M059J (cell line): ENCODE measurements at places on chromosomes 6 and 20.
A peak's percentile ranks its signal among the peaks of the same experiment; 100 is the strongest.

DNA sequence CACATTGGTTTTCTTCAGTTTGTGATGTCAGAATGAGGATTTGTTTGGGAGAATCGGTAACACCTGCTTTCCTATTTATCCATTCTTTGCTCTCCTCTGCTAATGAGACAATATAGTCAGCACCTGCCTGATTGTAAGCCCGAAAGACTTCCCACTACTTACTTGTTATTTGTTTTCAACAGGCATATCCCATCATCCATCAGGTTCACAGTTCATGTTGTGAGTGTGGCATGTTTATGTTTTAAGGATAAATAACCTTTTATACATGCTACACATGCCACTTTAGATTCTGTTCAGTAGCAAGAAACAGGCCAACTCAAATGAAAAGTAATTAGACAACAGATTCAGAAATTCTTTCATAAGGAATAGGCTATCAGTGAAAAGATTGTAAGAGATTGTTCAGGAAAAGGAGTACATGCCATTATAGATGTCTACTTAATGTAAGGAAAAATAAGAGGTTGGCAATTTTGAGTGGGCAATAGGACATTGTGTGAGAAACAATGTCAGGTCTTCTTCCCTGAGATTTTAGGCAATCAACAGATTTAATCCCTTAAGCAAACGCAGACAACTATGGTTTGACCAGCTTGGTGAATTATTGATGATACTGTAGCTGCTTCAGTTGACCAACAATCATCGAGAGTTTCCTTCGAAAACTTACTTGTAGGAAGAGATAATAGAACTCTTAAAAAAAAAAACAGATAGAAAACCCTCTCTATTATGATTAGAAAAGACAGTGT, 7.9 kb upstream of the GPRC6A start:
- no peak for DNase-seq

- DNase-seq, result no peak
These were observed 42.7 kb downstream of the CD2AP start for GRCh38 chr6:47520282-47520681.

GRCh38 chr6:100117680-100118079, 123.7 kb upstream of the MCHR2 start:
- DNase-seq, result no peak

DNA sequence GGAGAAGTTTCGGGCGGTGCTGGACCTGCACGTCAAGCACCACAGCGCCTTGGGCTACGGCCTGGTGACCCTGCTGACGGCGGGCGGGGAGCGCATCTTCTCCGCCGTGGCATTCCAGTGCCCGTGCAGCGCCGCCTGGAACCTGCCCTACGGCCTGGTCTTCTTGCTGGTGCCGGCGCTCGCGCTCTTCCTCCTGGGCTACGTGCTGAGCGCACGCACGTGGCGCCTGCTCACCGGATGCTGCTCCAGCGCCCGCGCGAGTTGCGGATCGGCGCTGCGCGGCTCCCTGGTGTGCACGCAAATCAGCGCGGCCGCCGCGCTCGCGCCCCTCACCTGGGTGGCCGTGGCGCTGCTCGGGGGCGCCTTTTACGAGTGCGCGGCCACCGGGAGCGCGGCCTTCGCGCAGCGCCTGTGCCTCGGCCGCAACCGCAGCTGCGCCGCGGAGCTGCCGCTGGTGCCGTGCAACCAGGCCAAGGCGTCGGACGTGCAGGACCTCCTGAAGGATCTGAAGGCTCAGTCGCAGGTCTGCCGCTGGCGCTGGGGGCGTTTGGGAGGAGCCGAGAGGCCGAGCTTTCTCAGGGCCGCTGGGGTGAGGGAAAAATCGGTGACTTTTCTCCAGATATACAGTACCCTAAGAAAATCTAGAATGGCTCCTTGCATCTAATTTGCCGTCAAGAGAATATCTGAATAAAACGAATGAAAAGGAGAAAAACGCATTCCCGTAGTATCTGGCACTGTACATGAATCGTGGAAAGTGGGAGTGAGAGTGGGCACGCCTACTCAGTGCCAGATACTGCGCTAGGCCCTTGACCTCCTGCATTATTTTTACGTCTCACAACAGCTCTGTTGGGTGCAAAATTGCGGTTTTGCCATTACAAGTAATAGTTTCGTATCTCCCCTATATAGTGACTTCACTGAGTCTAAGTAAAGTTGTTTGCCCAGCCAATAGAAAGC, 1.0 kb downstream of the CALHM6 start:
- peak; percentile 66 for DNase-seq

- DNase-seq, result peak; percentile 32
These were observed 43.8 kb downstream of the BMP6 start for GRCh38 chr6:7769702-7770101.

DNA sequence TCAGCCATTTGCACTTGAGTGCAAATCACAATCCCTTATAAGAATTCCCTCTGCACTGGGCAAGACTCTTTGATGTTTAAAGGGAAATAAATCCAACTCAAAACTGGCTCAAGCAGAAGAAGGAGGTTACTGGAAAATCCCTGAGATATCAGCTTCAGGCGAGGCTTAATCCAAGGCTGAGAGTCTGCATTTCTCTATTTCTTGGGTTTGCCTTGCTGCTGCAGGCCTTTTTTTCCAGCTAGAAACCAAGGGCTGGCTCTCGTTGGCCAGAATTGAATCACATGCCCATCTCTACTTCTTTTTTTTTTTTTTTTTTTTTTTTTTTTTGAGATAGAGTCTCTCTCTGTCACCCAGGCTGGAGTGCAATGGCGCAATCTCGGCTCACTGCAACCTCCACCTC, 11.7 kb downstream of the HCK start:
- no peak for DNase-seq

- peak; percentile 96 for DNase-seq
These were observed 16.8 kb downstream of the LAMA4 start for GRCh38 chr6:112237595-112237994.

GRCh38 chr20:42549496-42549895, 640.2 kb downstream of the PTPRT start:
- DNase-seq, result no peak

GRCh38 chr6:45472382-45472781, 94.6 kb upstream of the SUPT3H start:
- no peak for DNase-seq

GRCh38 chr20:59724457-59725366, 120.4 kb downstream of the PHACTR3 start:
- no peak for DNase-seq

- no peak for DNase-seq
These were observed 287.5 kb downstream of the LRFN2 start for GRCh38 chr6:40299681-40300080.

DNA sequence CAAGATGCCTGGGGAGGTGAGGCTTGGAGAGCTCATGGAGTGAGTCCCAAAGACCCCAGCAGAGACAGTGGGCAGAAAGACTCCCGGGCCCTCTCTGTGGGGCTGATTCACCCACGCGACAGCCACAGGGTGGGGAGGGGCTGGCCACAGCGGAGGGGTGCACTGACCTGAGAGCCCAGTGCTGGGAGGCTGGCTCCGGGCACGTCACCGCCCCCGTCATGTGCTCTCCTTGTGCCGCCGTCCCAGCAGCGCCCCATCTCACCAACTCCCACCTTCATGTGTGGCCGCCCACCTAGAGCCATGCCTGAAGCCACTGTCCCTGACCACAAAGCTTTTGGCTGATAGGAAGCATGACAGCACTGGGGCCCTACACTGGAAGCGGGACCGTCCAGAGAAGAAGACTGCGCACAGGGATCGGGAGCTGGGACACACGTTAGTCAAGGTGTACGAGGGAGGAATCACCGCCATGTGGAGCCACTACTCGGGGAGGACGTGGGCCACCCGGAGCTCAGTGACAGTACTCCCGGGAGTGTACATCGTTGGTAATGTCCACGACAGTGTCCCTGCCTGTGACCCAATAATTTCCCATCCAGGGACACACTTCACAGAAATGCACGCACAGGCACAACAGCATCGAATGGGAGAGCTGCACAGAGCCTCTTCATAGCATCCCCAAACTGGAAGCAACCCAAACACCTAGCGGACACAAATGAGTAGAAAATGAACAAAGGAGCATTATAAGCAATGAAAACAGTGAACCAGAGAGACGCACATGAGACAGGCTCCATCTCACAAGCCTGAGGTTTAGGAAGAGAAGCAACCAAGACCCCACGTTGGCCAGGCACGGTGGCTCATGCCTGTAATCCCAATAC, 28.4 kb upstream of the FOXC1 start:
- no peak for DNase-seq

DNA sequence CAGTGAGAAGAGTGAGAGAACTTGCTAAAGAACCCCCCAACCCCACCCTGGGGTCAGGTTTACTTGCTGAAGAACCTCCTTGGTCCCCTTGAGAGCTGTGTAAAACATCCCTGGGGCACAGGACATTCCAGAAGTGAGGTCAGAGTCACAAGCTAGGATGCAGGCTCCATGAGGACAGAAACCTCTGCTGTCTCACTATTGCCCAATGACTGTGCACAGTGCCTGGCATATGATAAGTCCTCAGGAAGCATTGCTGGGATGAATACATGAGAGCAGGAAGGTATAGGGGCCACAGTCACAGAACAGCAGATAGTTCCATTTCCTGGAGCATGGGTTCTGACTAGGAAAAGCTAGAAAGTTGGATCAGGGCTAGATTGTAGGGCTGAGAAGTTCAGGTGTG, 18.4 kb downstream of the NT5E start:
- DNase-seq, result peak; percentile 73

DNA sequence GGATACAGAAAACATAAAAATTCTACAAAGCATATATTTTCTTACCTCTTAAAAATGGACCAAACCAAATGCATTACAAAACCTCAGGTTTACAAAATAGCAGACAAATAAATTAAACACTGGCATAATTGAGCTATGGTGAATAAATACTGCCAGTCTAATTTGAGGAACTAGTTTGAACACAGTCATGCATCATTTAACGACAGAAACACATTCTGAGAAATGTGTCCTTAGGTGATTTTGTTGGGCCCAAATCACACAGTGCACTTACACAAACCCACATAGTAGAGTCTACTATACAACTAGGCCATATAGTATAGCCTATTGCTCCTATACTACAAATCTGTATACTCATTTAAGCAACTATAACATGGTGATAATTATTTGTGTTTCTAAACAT, 215.6 kb downstream of the FOXC1 start:
- no peak for DNase-seq

GRCh38 chr20:1618954-1619540, 762 bp downstream of the SIRPB1 start:
- no peak for DNase-seq
